CD4-positive, alpha-beta T cell treated with Interleukin-10 for 1 hour (primary cell): ENCODE measurements at places on chromosomes 5 and 9.

GRCh38 chr9:21516796-21517195 lies 34.7 kb upstream of the IFNE start:
- no peak for DNase-seq

DNA sequence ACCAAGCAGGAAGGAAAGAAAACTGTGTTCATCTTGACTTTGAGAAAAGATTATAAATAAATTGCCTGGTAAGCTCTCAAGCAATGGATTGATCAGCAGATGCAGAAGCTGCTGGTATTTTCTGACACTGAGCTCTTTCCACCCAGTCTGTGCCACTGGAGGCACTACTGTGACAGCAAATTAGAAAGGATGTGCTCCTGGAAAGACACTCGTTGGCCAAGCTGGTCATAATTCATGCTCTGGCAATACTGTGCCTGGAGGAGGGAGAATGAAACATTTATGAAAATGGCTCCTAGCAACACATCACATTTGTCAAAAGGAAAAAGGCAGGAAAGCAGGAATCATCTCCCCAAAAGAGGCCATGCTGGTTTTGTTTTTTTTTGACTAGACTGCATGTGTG lies 84.2 kb downstream of the CAVIN4 start:
- no peak for DNase-seq

GRCh38 chr9:133959966-133960567 lies 32.1 kb downstream of the VAV2 start:
- no peak for DNase-seq

DNA sequence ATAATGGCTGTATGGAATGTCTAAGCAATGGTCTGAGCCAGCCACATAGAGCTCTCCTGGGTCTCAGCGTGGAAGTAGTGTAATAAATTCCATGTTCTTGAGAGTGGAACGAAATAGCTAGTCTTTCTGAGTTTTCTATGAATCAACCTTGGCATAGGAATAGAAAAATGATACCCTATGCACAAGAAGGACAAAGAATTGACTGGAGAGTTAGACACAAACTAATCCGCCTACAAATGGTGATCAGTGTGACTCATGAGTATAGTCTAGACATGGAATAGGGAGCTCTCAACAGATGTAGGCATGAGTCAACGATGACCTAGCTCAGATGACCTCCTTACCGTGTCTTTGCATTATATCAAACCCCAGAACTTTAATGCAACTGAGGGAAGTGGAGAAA lies 256.8 kb upstream of the GRIN3A start:
- DNase-seq: no peak

- DNase-seq: no peak
Observed at GRCh38 chr9:31700252-31701045, 684.0 kb upstream of the ACO1 start.

GRCh38 chr5:39309534-39309933 lies 54.8 kb downstream of the C9 start:
- no peak for DNase-seq

DNA sequence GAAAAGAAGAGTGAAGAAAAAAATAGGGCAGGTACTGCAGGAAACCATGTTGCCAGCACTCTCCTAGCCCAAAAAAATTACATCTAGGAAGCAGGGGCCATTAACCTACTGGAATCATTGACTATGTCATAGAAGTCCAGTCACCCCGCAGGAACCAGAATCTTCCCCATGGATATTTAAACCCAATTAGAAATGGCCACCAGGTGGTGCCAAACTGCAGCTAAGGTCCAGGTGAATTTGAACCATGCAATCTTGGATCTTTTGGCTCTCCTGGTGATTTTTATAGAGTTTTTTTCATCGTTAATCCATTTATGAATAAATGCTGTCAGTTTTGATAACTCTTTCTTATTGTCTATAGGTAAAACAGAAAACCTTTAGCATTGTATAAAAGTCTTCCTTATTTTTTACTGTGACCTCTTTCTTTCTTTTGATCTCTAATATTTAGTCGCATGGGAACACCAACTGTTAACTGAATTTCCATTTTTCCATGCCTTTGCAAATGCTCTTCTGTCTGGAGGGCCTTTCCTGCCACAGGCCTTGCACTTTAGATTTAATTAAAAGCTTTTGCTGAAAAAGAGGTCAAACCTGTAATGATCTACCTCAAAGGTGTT lies 147.5 kb upstream of the FGF10 start:
- no peak for DNase-seq

GRCh38 chr9:980640-981039 lies 4.2 kb downstream of the DMRT3 start:
- no peak for DNase-seq

DNA sequence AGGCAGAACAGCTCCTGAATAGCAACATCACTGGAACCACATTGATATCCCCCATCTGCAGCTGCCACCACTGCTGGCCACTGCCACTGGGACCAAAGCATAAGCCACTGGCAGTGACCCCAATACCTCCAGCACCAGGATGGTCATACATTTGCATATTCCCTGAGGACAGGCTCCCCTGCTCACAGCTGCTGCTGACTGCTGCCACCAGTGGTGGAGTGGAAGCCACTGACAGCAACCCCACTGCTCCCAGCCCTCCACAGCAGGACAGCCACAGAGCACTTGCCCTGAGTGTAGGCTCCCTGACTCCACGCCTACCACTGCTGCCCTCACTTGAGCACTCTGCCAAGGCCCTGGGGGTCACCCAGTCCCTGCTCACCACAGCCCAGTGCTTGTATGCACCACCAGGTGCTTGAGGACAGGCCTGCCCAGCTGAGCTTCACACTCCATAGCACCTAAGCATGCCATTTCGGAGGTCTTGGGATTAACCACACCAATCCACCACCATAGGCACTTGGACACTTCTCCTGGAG lies 327.4 kb upstream of the RPS23 start:
- no peak for DNase-seq

- DNase-seq: no peak
Observed at GRCh38 chr5:170182491-170182890, 50.3 kb upstream of the C5orf58 start.

DNA sequence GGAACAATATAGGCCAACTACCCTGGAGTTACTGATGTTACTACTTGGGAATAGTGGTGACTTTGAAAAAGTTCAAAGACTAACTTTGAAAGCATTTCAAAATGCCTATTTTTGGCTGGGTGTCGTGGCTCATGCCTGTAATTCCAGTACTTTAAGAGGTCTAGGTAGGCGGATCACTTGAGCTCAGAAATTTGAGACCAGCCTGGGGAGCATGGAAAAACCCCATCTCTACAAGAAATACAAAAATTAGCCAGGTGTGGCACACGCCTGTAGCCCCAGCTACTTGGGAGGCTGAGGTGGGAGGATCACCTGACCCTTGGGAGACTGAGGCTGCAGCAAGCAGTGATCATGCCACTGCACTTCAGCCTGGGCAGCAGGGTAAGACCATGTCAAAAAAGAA lies 105.3 kb downstream of the ARRDC3 start:
- DNase-seq: no peak

- no peak for DNase-seq
Observed at GRCh38 chr5:134136221-134136631, 21.7 kb downstream of the TCF7 start.

DNA sequence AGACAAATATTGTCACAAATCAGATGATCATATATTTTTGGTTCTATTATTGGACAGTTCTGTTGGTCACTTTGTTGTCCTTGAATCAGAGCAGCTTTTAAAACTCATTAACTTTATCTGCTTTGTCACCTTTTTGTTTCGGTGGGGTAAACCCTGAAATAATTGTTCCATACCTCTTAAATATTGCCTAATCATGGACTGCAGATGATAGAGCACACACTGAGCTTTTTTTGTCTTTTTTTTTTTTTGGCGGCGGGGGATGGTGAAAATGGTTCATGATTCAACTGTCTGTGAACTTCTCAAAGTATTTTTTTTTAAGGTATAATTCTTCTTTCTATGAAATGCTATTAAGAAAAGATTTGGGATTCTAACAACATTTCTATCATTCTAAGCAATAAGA lies 1.8 kb downstream of the NUDT12 start:
- DNase-seq: no peak

- no peak for DNase-seq
Observed at GRCh38 chr9:91157883-91158282, 203.8 kb downstream of the AUH start.

DNA sequence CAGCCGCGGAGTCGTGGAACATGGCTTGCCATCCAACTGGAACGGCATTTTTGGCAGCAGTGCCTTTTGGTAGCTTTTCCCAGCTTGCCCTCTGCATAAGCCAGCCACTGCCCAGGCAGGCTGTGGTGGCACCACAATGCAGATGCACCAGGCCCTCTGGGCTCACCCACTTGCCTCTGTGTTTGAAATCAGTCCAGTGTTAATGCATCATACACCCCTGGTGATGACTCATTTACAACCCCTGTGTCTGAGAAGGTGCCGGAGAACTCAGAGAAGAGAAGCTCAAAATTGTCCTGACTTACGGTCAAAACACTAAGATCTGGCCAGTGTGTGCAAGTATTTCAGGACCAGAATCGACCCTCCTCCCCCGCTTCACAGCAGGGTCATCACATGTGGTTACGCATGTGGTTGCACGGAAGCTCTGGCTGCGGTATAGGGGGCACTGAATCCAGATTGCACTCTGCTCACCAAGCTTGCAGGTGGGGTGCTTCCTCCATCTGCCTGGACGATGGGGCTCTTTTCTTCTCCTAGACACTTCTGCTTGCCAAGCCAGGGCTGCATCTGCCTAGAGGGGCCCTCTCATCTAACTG lies 66.5 kb upstream of the SMIM15 start:
- DNase-seq: no peak

DNA sequence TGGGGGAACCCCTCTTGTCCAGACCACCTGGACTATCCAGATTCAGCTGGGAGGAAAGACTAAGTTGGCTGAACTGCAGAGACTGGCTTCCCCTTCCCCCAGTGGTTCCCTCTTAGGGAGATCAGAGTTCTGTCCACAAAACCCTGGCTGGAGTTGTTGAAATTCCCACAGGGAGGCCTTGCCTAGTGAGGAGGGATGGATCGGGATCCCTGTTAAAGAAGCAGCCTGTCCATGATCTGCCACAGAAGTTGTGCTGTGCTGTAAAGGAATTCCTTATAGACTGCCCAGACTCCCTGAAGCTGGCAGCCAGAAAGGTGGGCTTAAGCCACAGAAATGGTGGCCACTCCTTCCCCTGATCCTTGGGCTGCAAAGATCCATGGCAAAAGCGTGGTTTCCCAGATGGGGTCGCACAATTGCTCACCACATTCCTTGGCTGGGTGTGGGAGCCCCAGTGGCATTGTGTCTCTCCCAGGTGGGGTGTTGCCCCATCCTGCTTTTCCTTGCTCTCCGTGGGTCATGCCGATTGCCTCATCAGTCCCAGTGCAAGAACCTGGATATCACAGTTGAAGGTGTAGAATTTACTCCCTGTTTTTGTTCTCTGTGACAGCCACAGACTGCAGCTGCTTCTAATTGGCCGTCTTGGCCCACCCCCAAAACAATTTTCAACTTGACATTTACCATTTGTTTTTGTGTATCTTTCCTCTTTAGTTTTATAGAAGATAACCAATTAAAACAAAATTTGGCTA lies 342.4 kb downstream of the FGF10 start:
- no peak for DNase-seq

- no peak for DNase-seq
Observed at GRCh38 chr5:94945656-94946055, 327.2 kb downstream of the SLF1 start.

DNA sequence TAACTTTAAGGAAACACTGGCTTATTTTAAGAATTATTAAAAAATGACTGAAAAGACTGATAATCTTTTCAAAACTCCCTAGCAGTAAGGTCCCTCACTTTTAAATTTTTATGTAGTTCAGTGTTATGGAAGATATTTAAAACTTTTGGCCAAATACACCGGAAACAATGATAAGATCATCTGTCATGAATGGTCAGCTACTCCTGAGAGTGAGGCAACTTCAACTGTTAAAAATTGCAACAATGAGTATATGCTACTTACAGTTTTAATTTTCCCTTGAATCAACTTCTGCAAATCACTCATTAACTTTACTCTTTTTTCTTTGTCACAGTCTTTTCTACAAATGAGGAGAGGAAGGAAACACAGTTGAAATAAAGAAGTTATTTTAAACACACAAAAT lies 10.8 kb downstream of the PUM3 start:
- DNase-seq: no peak

- DNase-seq: no peak
Observed at GRCh38 chr5:119289438-119290044, 66.3 kb upstream of the TNFAIP8 start.

DNA sequence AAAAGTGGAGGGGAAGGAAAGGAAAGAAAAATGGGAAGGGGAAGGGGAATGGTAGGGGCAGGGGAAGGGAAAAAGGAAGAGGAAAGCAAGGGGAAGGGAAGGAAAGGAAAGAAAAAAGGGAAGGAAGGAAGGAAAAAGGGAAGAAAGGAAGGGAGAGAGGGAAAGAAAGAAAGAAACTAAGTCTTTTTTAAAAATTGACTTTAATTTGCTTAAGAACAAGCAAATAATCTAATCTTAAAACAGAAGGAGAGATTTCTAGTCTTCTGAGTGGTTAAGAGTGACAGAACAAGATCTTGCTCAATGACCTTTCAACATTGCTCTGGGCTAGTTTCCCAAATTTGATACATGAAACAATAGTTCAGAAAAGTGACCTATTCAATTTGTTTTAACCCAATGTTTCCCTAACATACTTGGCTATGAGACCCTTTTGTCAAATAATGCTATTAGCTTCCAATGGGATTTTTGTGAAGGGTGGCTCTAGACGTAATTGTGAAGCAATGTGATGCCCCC lies 33.4 kb upstream of the GLIS3 start:
- DNase-seq: no peak

DNA sequence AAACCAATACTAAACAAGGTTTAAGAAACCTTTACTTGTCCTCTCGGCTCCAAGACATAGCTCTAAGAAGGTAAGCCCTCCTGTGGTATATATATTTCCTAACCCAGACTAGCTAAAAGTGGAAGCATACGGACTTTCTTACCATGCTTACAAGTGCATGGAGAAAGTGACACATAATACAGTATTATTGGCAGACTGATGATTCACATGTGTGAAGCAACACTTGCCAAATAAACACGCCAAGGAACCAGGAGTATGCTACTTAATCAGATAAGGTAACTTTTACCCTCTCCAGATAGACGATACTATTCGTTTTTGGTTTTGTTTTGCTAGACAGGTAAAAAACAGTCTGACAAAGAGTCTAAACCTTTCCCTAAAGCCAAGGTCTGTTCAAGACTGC lies 264.1 kb downstream of the MLLT3 start:
- no peak for DNase-seq

DNA sequence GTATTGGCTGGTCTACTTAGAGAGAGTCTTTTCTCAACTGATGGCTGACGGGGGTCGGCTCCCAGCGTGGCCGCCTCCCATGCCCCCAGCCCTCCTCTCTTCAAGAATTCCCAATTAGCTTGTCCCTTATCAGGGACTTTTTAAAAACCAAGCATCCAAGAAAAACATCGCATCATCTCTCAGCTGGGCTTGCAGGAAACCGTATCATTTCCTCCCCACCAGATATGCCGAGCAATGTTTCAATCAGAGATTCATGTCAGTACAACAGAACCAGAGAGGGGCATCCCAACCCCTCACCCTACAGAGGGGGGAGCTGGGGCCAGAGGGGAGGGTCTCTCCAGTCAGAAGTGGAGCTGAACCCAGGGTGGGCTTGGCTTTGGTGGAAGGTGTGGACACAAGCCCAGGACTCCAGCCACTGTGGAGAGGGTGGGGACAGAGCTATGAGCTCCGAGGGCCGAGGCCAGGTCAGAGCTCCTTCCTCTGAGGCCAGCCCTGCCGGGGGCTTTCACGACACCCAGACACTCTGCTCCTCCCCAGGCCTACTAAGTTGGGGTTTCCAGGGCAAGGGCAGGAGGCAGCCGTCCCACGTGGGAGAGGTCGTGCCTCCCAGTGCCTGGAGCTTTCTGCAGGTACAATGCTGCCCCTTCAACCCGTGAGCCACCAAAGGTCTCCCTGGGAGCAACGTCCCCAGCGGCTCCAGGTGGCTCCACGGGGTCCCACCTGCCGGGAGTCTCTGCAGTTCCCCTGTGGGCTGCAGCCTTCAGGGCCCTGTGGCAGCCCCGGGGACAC lies 39.0 kb upstream of the TMEM250 start:
- no peak for DNase-seq
